Right ventricle myocardium inferior (tissue), 1 donor: ENCODE measurements at places on chromosomes 6 and 20.
A peak's percentile ranks its signal among the peaks of the same experiment; 100 is the strongest.

- no peak for DNase-seq
These were observed 27.9 kb downstream of the ELMO2 start for GRCh38 chr20:46378412-46379009.

GRCh38 chr20:48687117-48687800, 140.5 kb downstream of the PREX1 start:
- DNase-seq: no peak

DNA sequence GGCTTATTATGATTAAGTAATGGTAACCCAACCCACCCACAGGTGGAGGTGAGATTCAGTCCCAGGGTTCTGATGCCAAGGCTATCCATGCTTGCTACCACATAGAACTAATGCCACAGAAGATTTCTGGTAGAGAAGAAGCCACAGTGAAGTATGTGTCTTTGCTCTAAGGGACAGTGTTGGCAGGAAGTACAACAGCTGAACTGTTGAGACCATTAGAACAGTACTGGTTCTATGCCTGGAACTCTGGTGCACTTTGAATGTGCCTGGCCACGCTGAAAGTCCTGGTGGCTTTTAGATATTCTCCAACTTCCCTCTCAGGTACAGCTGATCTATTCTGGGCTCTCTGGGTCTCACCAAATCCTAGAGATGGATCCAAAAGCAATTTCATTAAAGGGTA, 7.8 kb downstream of the STX7 start:
- DNase-seq: no peak

DNA sequence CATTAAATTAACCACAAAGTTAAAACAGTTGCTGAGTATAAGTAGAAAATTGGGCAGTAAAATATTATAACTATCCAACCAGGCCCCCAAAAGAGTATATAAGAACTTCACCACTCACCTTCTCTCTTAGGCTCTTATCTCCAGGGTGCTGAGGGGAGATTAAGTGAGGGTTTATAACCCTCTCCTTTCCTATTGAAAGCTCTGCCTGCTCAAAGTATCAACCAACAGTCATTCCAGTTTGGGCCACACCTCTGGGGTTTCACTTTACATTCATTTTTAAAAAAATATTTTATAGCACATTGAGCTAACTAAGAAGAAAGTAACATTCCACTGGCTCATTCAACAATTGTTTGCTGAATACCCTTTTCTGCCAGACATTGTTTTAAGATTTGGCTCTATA, 22.1 kb downstream of the GSTA4 start:
- DNase-seq: no peak

- no peak for DNase-seq
These were observed 31.4 kb downstream of the SNPH start for GRCh38 chr20:1297486-1297885.

GRCh38 chr6:146032387-146032786, 3.5 kb downstream of the GRM1 start:
- DNase-seq: no peak

DNA sequence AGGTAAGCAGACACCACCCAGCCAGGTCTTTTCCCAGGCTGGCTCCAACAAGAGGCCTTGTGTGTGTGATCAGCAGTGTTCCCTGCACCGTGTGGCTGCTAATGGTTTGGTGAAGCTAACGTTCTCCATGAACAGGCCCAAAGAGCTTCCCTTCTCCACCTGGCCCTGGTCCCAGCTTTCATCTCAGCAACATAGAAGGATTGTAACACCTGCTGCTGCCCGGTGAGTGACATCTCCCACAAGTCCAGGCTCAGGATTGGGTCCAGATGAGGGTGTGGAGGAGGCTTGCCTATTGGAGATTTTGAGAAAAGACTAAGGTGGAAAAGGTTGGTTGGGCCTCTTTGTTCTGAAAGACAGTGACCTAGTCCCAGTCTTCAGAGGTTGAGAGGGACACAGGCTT, 89.6 kb downstream of the TMEM242 start:
- DNase-seq: no peak

DNA sequence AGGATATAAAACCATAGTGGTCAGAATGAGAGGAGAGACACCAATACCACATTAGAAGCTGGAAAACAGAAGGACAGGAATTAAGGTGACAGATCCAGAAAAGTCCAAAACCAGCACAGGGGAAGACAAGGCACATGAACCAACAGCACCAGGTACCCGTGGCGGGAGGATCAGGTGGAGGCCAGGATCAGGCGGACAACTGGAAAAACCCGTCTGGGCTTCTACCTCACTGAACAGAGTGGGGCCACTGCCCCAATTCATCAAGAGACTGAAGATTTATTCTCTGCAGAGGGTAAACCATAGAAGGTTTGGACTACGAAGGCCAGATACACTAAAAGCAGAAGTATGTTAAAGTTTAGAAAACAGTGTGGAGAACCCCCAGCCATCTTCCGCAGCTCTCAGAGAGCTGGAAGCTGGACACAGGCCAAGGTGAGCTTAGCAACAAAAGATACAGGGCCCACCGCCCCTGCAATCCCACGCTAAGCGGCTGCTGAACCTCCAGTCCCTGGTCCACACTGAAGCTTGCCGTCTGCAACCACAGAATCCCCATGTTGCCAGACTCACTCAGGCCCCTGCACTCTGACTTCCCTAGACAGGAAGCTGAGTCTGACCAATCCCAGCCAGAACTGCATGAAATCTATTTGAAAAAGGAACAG, 29.9 kb downstream of the ABHD12 start:
- DNase-seq: no peak

- DNase-seq: no peak
These were observed 24.5 kb downstream of the ILRUN start for GRCh38 chr6:34671801-34672656.

DNA sequence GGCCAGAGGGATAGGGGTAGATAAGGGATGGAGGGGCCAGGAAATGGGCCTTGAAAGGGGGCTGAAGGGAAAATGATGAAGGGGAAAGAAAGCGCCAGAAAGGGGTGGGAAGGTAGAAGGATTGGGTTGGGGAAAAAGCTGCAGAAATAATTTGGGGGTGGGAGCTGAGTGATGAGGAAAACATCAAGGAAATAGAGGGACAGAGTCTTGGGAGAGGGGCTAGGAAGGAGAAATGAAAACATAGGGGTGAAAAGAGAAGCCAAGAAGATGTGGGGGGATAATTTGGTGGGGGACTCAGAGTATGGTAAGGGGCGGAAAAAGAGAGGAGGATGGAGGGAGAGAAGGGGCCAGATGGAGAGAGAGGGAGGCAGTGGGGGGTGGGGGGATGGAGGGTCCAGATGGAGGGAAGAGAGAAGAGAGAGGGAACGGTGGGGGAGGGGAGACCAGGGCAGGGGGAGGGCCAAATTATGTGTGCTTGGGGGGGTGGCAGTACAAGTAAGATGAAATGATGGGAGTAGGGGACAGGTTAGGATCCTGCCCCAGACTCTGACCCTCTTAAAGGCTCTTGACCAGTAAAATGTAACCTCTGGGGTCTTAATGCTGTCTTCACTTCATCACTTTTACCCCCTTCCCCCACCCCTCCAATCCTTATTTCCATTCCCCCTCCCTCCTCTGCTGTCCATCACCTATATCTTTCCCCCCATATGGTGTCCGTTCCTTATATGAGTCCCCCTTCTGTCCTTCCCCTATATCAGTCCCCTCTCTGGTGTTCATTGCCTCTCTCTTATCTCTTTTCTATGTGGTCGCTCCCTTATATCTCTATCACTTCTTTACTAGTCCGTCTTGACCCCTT, 852 bp downstream of the SYNGAP1 start:
- no peak for DNase-seq

DNA sequence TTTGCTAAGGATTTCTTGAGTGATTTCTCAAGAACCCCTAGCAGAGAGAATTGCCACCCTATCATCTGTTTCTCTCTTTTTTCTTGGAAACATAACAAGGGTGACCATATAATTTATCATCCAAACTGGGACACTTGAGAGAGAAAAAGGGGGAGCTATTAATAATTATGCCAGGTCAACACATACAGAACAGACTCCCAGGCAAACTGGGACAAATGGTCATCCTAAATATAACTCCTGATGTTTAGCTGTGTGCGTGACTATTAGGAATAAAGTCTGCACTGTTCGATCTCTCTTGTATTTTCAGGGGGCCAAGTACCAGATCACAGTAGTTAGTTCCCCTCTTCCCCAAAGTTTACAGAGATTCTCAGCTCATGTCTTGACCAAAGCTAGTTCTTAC, 11.7 kb upstream of the HS3ST5 start:
- DNase-seq: no peak

DNA sequence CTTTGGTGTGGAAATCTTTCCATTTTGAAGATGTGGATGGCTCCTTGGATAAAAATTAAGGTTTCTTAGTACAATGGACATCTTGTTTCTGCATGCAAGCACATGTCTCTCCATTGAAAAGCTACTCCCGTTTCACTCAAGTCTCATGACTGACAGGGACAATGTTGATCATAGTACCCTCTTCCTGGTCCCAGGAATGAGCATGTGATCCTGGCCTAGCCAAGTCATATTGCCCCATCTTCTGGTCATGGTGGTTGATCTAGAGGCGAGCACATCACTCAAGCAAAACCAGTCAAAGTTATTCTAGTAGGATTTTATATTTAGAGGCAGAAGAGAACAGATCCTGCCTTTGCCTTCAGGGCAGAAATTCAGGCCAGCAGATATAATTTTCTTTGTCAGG, 12.2 kb upstream of the CBLN4 start:
- no peak for DNase-seq

- DNase-seq: no peak
These were observed 534.2 kb downstream of the HACE1 start for GRCh38 chr6:104325341-104326172.

DNA sequence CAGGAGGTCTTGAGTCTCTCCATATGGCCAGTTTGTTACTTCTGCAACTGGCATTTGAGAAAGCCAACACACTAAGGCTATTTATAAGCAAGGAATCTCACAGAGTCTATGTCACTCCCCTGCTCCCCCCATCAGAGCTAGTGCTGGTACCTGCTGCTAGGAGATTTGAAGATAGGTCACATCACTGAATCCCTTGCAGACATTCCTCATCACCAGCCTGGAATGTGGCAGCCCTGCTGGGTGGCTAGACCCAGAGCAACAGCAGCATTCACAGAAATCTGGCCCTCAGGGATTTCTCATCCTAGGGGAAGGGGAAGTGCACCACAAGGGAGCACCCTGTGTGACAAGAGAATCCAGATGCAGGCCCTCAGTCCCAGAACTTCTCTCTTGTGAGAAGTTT, 672.1 kb downstream of the HACE1 start:
- no peak for DNase-seq

DNA sequence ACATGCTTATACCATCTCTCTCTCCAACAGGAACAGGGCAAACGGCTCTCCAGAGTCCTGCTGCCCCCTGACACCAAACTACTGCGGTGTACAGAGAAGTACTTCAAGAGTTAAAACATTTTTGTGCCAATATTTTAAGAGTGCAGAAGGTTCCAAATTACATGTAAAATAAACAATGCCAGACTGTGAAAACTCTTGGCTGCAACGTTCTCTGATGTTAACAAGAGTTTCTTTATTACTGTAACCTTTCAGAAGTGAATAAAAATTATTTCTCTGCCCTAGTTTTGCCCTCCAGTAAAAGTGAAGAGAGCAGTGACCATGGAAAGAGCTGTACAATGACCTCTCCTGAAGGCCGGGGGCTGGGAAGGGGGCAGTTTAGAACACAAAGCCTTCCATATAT, 41.4 kb upstream of the FAM83C start:
- DNase-seq: no peak

DNA sequence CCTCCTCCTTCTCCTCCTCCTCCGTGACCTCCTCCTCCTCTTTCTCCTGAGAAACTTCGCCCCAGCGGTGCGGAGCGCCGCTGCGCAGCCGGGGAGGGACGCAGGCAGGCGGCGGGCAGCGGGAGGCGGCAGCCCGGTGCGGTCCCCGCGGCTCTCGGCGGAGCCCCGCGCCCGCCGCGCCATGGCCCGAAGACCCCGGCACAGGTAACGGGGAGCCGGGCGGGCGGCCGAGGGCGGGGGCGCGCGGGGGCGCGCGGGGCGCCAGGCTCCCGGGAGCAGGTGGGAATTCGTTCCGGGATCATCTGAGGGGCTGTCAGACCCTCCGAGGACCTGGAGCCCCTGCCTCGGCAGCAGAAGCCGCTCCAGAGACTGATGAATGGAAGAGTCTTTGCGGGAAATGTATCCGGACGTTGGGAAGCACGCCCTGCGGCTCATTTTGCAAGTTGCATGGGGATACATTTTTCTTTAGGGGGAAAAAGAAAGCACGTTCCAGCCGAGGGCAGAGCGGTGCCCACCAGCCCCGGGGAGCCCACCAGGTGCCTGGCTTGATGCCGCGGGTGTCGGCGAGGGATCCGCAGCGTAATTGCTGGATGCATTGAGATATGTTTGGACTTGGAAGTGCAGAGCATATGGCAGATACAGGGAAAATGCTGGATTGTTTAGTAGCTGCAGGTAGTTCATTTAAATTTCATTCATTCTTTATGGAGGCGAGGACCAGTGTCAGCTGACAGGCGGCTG, 394 bp downstream of the MYB start:
- peak; percentile 57 for DNase-seq

GRCh38 chr20:8361006-8361652, 229.1 kb downstream of the PLCB1 start:
- no peak for DNase-seq

- no peak for DNase-seq
These were observed 158.8 kb downstream of the KIF6 start for GRCh38 chr6:39566456-39566855.

GRCh38 chr20:39453890-39454289, 491.7 kb downstream of the DHX35 start:
- no peak for DNase-seq

DNA sequence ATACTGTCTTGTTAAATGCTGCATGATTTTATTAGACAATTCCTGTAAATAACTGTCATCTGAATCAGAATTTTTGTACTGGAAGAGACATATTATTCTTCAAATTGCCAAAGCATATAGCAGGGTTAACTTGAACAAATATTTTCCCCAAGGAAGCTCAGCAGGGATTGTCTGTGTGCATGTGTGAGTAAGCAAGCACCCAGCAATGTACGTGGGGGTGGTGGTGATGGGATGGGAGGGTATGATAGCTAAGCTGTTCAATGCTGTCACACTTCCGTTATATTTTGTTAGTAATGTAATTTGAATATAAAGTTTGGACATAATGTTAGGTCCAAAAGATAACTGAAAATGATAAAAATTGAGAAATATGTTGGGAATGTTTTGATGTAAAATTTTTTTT, 118.1 kb downstream of the MYB start:
- no peak for DNase-seq

DNA sequence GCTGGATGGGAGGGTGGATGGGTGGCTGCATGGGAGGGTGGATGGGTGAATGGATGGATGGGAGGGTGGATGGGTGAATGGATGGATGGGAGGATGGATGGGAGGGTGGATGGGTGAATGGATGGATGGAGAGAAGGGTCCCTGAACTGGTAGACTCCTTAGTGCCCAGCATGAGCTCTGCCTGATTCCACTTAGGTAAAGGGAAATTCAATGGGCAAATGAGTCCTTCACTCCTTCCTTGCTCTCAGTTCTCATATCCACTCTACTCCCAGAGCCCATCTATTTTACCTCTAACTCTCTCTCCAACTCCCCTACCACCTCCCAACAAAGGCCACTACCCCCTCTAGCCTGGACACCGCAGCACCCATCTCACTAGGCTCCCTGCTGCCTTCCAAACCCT, 29.2 kb upstream of the NOL4L start:
- DNase-seq: no peak
